ENCODE measurements at places on chromosomes 16 and 17.

DNA sequence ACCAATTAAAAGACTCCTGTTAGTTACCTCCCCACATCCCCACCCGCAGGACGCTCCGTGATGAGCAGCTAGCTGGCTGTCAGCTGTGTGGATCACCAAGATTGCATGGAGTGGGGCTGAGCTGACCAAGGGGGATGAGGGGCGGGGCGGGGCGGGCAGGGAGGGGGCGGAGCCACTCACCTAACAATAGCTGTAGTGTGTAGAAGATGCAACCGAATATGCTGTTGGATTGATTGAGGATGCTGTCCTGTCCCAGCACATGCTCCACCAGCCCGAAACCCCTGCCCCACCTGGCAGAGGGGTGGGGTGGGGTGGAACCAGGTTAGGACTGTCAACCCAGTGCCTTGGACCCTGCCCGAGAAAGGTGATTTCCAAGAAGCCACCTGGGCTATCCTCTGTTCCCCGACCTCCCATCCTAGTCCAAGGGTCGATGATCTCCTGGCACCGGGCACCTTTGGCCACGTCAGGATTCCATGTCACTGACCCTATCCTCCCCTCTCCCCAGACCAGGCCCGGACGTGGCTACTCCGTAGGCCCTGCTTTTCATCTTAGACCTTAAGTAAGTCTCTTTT is 1.4 kb downstream of the VKORC1 start:
- no peak for DNase-seq

DNA sequence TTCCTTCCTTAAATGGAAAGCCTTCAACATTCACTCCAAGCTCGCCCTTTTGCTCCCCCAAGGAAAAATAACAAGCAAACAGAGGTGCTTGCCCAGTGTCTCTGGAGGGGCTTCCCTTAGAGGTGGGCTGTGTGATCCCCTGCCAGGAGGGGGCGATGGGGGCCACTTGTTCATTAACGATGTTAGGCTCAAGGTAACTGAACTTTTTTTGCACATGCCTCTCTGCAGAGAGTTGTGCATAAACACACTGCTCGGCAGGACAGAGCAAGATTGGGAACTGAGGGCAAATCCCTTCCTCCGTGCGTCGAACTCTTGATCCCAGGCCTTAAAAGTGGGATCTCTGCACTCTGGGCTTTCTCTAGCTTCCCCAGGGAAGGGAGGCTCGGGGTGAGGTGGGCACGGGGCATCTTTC is 15.5 kb upstream of the NAGLU start:
- no peak for DNase-seq

- DNase-seq: no peak
Measured at GRCh38 chr16:88759245-88759975, 25.6 kb downstream of the PIEZO1 start.

DNA sequence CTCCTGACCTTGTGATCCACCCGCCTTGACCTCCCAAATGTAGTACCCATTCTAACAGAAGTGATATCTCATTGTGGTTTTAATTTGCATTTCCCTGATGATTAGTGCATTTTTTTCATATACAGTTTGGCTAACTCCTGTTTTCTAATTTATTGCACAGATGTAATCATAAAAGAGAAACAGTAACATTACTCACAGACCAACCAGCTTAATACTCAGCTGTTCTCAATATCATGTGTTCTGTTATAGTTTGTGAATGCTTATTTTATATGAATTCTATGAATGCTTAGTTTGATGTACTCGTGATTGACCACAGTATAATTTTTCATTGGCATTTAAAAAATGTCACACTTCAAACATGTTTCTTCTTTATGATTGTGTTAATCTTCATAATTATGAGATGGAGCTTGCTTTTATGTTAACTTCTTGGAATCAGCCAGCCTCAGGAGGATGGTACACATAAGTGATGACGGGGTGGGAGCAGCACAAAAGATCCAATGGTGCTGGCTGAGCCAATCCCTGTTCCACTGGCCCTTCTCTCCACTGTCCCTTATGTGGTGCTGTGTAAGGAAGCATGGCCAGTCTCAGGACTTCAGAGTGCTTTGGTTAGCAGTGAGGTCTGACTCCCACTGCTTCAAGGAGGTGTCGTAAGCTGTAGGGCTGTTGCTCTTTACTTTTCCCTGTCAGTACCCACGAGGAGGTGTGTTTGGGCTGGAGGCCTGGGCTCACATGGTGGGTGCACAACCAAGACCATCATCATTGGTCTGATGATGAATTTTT is 191.0 kb downstream of the SPECC1 start:
- no peak for DNase-seq

GRCh38 chr16:15518381-15519351 is 84.3 kb downstream of the BMERB1 start:
- no peak for DNase-seq

GRCh38 chr17:72456075-72456474 is 335.3 kb downstream of the SOX9 start:
- DNase-seq: no peak

DNA sequence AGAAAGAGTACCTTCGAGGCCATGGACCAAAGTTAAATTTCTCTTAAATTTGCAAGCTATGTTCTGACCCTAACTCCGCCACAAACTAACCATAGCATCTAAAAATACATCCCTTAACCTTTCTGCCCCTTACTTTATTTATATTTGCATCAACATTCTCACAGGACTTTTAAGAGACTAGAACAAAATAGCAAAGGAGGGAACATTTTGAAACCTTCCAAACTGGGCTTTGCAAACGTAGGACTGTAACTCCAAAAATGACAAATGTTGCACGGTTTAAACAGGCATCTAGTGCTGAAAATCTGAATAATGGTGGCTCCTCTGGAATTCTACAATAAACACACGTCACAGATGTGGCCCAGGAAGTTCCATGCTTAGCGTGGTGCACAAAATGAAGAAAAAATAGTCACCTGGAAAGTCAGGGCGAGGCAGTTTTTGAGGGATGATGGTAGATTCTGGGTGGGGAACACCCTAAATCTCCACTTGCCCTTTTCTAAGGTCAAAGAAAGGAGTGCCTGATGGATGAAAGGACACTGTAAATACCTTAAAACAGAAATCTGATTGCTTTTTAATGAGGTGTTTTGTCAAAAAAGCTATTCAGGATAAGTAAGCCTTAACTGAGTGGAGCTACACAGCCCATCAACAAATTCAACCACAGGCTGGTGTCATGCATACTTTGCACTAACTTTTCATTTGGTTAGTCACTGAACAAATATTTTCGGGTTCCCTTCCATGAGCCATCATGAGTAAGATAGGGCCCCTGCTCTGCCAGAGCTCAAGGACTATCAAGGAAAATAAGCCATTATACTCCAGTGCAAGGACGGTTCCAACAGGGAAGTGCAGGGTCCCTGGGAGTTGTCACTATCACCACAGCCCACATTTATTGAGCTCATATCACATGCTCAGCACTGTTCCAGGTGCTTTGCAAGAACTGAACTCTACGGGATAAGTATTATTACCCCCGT is 21.2 kb downstream of the ARHGAP17 start:
- no peak for DNase-seq
